ENCODE measurements at places on chromosomes 6 and 20.

GRCh38 chr6:78639111-78640110 lies 227.9 kb upstream of the IRAK1BP1 start:
- DNase-seq, result no peak

DNA sequence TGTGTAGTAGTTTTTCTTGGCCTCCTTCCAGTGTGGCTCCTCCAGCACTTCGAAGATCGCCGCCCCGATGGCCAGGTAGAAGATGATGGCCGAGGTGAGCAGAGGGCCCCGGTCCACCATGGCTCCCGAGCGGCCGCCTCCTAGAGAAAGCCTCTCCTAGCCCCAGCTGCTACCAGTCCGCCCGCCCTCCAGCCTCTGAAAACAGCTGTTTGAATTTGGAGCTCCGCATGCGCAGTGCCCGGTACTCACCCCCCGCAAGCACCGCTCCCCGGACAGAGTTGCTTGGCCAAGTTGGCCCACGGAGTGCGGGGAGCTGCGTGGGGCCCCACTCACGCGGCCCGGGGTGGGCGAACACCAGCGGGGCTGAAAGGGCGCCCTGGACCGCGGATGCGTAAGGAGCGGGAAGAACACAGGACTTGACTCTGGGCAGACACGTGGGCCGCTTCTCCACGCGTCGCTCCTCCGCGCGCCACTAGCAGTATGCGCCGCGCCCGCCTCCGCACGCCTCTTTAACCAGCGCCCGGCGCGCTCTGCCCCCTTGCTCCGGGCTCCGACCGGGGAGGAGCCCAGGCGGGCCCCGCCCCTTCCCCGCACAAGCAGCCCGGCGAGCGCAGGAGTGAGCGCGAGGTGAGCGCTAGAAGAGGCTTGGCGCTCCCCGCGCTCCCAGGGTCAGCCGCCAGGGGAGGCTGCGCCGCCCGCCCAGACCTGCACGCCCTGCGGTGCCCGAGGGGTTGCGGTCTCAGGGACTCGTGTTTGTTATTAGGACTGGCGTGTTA lies at the start of gene KCNK5:
Gene KCNK5 (minus strand): TSS at position 484 of the 776 bp plus-strand sequence. CDS start 364 bp downstream, at position 120.
- DNase-seq, result peak; percentile 96

- peak; percentile 39 for DNase-seq
These were observed 103.0 kb downstream of the PLEKHG1 start for GRCh38 chr6:150702675-150703074.

GRCh38 chr6:408599-409102 lies 17.1 kb downstream of the IRF4 start:
- DNase-seq, result peak; percentile 46

- DNase-seq, result no peak
These were observed 7.4 kb downstream of the RPL10A start for GRCh38 chr6:35475573-35475972.

- DNase-seq, result no peak
These were observed 37.8 kb downstream of the PPP1R16B start for GRCh38 chr20:38843346-38843745.

- no peak for DNase-seq
These were observed 443.8 kb downstream of the HAO1 start for GRCh38 chr20:7496394-7496991.

DNA sequence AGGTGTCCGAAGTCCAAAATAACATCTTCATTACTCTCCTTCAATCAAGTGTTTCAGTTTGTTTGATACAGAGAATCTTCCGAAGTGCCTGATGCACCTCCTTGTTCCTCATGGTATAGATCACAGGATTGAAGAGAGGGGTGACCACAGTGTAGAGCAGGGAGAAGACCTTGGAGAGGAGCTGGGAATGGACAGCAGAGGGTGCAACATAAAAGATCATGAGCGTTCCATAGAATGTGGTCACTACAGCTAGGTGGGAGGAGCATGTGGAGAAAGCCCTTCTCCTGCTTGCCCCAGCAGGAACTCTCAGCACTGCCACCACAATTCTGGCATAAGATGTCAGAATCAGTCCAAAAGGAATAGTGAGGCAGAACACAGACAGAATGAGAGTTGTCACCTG lies 11.9 kb downstream of the OR12D1 start:
- DNase-seq, result no peak

GRCh38 chr6:36875250-36875633 lies 639 bp upstream of the PPIL1 start:
- no peak for DNase-seq

- DNase-seq, result no peak
These were observed 18.7 kb downstream of the MOCS3 start for GRCh38 chr20:50977066-50978021.

- DNase-seq, result no peak
These were observed 78.0 kb downstream of the PDE10A start for GRCh38 chr6:165585060-165585459.

DNA sequence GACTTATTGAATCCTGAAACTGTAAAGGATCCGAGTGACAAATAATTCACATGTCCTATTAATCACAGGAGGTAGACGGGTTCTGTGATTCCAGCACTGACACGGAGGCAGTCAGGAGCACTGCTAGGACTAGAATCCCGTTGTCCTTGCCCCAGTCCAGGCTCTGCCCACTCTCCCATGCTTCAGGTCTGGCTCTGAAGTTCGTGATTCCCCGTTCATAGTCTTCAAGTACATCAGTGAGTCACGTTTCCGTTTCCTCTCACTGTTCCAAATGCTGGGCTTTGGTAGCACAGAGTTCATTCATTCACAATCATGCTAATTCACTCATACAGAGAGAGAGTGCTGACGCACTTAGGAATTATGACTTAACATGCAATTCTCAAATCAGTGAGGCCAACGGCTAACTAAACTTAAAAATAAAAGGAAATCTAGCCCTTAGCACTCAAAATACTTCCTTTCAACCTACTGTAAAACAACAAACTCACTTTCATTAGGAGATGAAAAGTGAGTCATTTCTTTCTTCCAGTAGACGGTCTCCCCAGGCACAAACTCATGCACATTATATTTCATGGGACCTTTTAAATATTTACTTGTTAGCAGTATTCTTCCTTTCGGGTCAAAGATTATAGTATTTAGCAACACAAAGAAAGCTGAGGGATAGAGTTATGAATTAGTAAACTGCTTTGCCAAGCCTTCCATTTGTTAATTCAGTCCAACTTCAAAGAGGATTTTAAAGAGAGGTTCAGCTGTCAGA lies 94.0 kb upstream of the NHSL1 start:
- DNase-seq, result peak; percentile 58

DNA sequence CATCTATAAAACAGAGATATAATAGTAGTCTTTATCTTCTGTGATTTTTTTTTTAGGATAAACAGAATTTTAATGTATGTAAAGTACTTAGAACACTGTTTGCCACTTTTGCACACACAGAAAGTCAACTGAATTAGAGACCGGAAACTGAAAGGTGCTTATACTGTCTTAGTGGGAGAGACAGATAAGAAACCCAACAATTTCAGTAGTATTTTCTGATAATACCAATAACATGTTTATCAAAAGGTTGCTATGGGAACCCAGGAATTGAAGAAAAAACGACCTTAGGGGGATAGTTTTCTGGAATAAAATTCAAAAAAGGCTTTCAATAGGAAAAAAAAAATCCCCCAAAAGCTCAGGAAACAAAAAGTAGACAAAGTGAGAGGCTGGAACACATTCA lies 138.6 kb downstream of the BCKDHB start:
- DNase-seq, result no peak

- DNase-seq, result no peak
These were observed 3.7 kb upstream of the CD40 start for GRCh38 chr20:46114449-46114848.

DNA sequence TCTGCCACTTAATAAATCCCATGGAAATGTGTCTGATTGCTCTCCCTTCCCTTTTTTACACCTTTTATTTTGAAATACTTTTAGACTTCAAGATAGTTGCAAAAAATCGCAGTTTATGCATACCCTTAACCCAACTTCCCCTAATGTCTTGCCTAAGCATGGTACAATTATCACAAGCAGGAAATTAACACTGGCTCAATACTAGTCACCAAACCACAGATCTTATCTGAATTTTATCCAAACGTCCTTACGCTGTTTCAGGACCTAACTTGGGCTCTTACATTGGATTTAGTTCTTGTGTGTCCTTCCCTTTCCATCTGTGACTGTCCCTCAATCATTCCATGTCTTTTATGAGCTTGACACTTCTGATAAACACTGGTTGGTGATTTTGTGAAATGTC lies 146.3 kb downstream of the ZNF217 start:
- peak; percentile 76 for DNase-seq

GRCh38 chr6:29675561-29675960 lies 5.4 kb downstream of the ZFP57 start:
- DNase-seq, result no peak

DNA sequence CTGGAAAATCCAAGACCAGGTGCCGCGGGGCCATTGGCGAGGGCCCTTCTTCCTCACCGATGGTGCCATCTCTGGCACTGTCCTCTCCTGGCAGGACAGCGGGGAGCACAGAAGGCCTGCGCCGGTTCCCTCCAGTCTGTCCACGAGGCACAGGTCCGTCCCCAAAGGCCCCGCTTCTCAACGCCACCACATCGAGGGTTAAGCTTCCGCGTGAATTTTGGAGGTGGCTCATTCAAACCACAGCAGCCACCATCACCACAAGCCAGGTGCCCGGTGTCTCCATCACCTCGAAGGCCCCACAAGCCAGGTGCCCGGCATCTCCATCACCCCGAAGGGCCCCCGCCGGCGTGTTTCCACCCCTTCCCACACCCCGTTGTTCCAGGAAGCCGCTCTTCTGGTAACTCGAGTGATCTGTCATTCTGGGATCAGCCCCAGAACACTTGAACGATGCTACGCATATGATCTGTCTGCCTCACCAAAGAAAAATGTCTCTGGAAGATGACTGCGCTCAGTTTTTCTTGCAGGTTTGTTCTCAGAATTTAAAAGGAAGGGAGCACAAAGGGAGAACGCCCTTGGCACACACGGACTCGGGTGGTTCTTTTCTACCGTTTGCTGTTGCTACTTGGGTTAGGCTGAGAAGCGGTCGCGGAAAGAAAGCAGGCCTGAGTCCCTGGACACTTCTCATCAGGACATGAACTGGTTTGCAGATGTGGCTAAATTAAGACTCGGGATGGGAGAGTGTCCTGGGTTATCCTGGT lies 9.9 kb upstream of the KIF25 start:
- no peak for DNase-seq

GRCh38 chr6:168968228-168968627 lies 285.4 kb downstream of the THBS2 start:
- no peak for DNase-seq

DNA sequence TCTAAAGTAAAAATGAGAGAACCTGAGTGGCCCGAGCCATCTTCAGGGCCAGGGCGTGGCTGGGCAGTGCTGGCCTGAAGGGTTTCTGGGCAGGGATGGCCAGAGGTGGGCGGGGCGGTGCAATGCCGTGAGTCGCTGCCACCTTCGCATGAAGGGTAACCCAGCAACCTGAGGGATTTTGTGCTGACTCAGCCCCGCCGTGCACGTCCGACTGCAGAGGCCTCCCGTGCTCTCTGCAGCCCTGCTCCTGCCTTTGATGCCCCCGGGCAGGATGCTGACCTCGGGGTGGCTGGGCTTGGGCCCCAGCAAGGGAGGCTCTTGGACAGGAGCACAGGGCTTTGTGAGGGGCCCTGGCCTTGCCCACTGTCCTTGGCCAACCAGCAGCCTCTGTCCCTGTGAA lies 81.7 kb upstream of the GATA5 start:
- no peak for DNase-seq

GRCh38 chr6:30757261-30757904 lies 13.0 kb upstream of the IER3 start:
- DNase-seq, result no peak

DNA sequence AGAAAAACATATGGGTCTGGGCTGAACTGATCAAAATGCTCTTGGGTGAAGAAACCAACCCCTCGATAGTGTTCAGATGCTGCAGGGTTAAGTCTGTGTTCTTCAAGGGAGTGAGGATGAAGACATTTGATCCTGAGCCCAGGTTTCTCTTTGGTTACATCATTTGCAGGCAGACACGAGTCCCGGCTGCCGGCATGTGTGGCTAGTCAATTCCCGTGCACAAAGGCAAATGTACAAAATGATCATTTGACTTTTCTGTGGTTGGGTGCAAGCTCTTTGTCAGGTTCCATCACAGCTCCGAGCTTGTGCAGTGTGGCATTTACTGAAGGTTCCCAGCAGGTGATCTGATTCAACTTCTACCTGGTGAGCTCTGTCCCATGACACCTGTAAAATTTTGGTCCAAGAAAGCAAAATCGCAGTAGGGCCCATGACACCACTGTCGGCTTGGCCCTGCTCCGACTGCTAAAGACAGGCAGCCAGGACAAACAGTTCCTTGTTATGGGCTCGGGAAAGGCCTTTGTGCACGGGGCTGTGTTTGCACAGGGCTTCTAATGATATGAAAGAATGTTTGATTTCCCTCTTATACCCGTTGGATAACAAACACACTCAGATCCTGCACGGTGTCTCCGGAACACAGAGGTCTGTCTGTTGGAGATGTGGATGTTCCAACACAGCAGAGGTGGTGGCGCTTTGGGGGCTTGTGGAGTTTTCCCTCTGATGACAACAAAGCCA lies 46.9 kb downstream of the GJA10 start:
- DNase-seq, result no peak

DNA sequence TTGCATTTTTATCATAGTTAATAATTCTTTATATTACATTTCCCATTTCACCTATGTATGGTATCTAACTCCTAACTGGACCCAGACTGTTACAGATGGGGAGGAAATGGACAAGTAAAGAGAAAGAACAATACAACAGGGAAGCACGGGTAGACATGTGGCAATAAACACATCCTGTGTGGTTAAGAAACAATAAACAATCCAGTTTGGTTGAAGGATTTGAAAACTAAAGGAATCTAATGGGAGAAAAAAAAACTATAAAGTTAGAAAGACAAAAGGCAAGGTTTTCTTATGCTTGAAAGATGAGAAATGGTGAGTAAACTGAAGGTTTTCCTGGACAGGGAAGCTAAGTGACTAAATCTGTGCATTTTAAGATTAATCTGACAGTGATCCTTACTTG lies 34.9 kb upstream of the ALDH8A1 start:
- no peak for DNase-seq

DNA sequence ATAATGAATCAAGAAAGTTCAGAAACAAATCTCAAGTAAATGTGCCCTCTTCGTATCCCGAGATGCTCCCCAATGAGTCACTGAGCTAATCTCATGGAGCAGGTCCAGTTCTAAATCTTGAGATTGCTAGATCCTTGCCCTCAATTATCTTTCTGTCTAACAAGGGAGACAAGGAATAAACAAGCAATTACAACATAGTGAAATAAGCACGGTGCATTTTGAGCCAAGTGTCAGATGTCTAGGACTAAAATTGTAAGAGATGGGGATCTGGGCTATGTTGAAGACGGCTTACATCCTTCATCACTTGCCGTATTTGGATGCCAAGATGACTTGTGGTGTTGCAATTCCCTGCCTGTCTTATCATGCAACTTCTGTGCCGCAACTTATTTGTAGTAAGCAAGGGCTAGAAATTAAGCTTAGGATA lies 56.5 kb upstream of the ADGRF1 start:
- no peak for DNase-seq

GRCh38 chr6:127582777-127583462 lies 5.9 kb downstream of the C6orf58 start:
- no peak for DNase-seq

DNA sequence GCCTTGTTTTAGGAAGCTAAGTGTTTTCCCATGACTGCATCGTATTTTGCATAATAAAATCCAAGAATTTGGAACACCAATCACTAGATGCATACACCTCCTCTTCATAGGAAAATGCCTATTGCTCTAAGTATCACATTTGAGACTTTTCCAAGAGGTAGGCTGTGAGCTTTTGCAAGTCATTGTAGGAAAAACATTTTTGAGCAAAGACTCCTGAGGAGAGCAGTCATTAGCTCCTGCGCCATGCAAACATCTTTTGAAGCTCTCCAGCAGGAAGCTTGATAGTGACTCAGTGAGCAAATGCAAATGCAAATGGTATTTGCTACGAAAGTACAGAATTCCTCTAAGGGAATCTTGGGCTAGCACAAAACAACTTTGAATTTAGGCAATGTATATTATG lies 750.4 kb downstream of the QKI start:
- DNase-seq, result no peak
